Caudate nucleus (tissue), 63 donors: ENCODE measurements at places on chromosomes 11 and 22.

DNA sequence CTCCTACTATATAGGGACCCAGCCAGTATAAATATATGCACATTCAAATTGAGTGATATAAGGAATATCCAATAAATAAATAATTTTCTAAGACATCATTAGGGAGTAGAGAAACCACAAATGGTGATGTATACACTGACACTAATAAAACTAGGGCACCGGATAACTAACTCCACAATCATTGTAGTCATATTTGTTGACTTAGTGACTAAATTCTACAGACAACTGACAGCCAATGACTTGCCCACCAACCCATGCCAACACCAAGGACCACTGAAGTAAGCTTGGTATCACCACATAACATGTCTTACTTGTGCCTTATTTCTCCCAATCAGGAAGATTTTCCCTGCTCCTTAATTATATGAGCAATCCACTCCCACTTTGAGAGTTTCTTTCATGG, 139.6 kb upstream of the TRPC6 start:
- no peak for DNase-seq

- no peak for DNase-seq
Measured at GRCh38 chr11:46601129-46601528, 7.3 kb upstream of the AMBRA1 start.

DNA sequence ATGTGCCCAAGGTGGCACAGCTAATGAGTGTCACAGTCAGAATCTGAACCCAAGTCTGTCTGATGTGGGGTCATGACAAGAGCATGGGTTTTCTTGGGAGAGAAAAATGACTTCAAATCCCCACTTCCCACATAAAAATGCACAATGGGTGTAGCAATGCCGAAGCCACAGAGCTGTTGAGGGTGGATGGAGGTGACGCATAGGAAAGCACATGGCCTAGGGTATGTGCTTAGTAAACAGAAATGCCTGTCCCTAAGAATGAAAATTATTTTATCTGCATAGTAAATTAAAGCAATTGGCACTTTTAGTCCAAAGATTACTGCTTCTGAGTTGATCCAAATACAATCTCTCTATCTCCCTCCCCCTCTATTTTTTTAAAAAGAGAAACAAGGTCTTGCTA, 10.9 kb downstream of the MICAL3 start:
- no peak for DNase-seq

DNA sequence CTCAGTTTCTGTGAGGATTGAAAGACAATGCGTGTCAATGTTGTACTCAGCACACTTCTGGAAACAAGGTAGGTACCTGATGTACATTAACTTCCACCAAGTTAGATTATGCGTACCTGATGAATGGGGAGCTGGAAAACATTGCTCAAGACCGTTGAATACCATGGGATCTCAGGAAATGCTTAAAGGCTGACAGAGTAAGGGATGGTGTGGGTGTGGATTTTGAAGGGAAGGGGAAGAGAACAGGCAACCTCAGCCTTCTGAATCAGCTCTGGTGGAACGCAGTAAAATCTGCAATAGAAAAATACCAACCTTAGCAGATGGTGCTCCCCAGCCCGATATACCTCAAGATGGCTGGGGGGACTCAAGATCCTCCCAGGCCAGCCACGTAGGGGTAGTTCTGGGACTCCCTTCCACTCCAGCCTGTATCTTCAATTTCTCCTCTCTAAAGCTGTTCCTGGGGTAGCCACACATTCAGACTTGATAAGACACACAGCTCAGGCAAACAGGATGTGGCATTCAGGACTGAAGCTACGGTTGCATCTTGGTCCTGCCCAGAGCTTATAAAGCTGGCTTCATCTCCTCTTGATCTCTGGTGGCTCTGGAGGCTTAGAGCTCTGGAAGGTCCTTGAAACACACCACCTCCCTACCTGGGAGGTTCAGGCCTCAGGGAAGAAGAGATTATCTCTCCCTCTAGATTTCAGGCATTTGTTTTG, 111.8 kb downstream of the CTNND1 start:
- no peak for DNase-seq

GRCh38 chr11:40241524-40242051, 1217.9 kb downstream of the LRRC4C start:
- no peak for DNase-seq

GRCh38 chr11:119671561-119672015, 57.4 kb downstream of the NECTIN1 start:
- peak; percentile 70 for DNase-seq

GRCh38 chr11:120306519-120307242, 18.4 kb upstream of the TLCD5 start:
- no peak for DNase-seq

GRCh38 chr11:72684236-72684912, 10.2 kb upstream of the PDE2A start:
- no peak for DNase-seq

GRCh38 chr22:47095395-47096122, 333.1 kb downstream of the TBC1D22A start:
- DNase-seq: no peak

GRCh38 chr11:19617696-19618523, 94.7 kb upstream of the NAV2 start:
- no peak for DNase-seq

GRCh38 chr11:11456866-11457265, 103.8 kb upstream of the CSNK2A3 start:
- DNase-seq: no peak

DNA sequence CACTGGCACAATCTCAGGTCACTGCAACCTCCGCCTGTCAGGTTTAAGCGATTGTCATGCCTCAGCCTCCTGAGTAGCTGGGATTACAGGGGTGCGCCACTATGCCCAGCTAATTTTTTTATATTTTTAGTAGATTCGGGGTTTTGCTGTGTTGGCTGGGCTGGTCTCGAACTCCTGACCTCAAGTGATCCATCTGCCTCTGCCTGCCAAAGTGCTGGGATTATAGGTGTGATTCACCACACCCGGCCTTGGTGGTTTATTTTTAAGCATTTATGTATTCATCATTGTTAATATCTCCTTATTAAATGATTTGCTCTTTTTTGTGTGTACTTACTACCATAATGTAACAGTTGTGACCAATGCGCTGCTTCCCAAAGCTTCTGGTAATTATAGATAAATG, 171.7 kb downstream of the DDX10 start:
- no peak for DNase-seq

- no peak for DNase-seq
Measured at GRCh38 chr11:2189938-2190656, 18.5 kb upstream of the TH start.

DNA sequence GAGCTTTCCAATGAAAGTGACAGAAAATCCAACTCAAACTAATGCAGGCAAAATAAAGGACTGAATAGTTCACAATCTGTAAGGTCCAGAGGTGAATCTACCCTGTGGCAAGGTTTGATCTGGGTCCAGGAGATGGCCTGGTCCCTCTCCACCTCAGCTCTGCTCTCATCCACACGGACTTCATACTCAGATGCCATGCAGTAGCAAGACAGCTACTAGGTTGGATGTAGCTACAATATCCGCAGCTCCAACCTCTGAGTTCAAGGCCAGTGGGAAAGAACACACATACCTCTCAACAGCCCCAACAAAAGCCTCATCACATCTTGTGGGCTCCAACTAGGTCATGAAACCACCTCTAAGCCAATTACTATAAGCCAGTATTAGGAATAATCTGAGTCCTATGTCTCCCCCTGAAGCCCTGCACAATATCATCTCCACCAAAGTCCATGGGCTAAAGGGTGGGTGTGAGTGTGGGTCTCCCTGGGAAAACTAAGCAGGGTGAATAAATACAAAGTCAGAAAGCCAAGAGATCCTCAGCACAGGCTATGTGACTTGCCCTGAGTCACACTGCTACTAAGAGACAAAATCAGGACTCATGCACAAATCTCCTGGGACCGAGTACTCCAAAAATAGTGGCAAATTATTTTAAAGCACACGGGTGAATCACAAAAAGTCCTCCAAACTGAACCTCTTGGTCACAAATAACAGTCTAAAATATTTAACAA, 78.8 kb downstream of the LARGE1 start:
- DNase-seq: no peak

DNA sequence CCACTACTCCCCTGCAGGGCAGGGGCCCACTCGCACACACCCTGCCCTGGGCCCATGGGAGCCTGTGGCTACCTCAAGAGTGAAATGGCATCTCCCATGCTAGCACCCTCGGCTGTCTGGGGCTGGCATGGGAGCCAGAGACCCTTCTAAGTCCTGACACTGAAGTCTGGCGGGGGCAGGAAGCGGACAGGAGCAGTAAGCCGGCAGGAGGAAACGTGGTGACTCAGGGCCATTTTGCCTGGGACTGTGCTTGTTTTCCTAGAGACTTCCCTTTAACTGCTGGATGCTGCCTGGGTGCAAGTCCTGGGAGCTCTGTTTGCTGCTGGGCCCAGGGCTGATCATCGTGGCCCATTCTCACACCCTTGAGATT, 16.8 kb downstream of the RELT start:
- no peak for DNase-seq

DNA sequence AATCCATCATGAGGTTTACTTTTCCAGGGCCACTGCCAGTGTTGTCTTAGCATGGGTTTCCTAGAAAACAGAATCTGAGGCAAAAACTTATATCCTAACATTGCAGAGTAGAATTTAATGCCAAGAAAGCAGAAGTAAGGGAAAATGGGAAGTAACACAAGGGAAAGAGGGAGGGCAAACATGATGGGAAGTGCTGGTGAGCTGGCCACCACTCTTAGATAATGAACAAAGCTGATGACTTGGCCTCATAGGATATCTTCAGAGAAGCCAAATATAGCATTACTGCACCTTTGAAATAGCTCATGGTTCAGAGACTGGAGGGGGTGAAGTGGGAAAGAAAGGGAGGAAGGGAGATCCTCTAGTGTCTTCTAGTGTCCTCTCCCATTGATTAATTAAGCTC, 24.8 kb upstream of the CALCB start:
- no peak for DNase-seq

- DNase-seq: no peak
Measured at GRCh38 chr11:88541006-88541405, 203.5 kb upstream of the CTSC start.

- no peak for DNase-seq
Measured at GRCh38 chr22:21682385-21683175, 16.8 kb downstream of the PPIL2 start.

- no peak for DNase-seq
Measured at GRCh38 chr22:20565079-20565734, 57.8 kb downstream of the MED15 start.

- no peak for DNase-seq
Measured at GRCh38 chr11:81970886-81971285, 762.8 kb downstream of the FAM181B start.

DNA sequence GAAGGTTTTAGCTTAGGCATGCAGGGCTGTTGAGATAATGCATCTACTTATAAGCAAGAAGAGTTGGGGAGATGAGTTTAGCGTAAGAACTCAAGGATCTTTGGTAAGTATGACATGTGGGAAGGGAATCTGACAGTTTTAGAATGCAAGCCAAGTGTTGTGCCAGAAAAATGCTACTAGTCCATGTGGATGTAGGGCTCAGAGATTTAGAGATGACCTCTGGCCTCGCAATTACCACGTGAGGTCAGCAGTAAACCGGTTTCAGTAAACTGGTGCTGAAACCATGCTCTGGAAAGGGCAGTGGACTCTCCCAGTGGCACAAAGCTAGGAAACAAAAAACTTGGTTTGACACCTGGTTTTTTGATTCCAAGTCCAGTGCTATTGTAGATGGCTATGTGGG, 18.9 kb downstream of the MRPL16 start:
- no peak for DNase-seq

DNA sequence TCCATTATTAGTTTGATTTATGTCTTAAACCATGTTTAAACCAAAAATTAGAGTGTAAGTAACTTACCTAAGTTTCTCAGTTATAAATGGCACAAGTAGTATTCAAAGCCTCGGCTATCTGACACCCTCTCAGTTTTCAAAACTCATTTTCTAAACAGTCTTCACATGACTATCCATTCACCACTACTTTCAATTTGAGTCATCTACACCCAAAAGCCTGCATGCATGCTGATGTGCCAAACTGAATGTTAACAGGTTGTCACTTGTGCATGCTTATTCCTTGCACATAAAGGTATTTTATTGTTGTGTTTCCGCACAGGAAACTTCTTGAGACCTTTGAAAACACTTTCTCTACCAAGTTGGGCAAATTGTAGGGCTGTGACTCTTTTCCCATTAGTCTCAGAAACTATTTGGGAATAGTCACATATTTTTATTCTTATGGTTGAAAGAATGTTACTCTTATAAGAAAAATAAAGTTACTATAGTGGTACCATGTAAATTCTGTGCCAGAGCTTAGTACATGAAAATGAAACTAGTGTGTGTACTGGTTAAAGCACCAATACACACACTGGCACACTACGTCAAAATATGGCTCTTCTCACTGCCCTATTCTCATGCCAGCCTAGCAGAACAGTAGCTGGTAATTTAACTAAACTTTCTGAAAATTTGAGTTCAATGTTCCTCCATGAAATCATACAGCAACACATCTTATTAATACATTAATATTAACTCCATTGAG, 2.2 kb upstream of the OR51E2 start:
- no peak for DNase-seq

- DNase-seq: no peak
Measured at GRCh38 chr11:43581370-43582023, 99.0 kb upstream of the HSD17B12 start.

GRCh38 chr11:130846606-130847005, 69.7 kb downstream of the SNX19 start:
- DNase-seq: no peak

GRCh38 chr22:48359613-48359965, 1468.1 kb downstream of the BRD1 start:
- DNase-seq: no peak

GRCh38 chr11:95924414-95924760, 480 bp upstream of the MTMR2 start:
- no peak for DNase-seq
